ENCODE measurements at places on chromosomes 7 and 10.

DNA sequence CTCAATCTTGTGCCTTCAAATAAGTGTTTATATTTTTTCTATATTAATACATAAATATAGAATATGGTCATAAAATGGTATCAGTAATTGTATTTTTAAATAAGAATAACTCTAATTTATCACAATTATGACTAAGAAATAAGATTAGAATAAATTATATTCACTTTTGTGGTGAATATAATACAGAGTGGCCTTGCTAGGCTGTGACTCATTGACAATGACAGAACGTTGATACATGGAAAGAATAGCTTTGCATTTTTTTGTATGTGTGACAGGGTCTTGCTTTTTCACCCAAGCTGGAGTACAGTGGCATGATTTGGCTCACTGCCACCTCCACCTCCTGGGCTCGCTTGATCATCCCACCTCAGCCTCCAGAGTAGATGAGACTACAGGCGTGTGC, 47.8 kb upstream of the PCLO start:
- no peak for DNase-seq

DNA sequence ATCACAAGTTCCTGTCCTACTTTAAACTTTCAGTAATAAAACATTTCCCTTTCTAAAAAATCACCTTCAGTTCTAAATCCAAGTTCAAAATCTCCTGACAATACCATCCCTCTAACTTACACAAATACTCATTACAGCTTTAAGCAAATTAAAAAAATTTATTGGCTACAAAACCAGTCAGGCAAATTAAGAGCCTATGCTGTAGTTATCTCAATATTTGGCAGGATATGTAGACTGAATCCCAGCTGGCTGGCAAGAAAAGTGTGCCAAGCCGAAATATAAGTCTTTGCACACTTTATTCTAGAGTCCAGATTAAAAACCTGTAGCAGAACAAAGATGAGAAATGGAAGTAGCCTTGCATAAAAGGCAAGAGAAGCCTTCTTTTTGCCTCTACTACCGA, 9.5 kb downstream of the WAPL start:
- no peak for DNase-seq

- DNase-seq: no peak
Measured at GRCh38 chr10:22849077-22849805, 78.6 kb upstream of the ARMC3 start.

DNA sequence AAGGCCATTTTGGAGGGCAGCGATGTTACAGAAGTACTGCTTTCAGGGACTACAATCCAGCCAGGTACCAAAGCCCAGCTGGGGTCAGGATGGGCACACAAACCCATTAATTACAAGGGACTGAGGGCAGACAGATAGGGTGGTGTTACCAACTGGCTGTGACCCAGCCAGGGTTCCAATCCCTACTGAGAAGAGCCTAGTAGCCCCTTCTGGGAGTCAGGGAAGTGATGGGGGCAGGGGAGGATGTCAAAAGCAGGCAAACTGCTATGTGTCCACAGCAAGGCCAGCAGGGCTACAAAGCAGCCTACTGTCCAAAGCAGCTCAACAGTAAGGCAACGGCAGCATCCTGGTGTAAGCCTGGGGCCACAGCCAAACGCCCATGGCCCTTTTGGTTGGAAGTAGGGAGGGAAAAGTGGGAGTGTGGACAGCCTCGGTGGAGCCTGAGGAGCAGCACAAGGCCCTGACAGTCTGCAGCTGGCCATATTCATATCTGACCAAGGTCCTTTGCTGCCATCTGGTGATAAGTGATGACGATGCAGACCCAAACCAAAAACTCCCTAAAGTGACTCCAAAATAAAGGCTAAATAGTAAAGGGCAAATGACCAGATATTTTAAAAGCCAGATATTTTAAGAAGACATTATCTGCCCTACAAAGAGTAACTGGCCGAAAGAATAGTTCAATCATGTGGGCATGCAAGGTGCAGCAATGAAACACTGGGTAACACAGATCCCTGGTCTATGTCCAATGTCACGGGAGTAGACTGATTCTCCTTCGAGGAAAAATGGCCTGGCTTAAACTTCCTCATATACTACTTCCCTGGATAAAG, 56.9 kb downstream of the XPNPEP1 start:
- DNase-seq: no peak

DNA sequence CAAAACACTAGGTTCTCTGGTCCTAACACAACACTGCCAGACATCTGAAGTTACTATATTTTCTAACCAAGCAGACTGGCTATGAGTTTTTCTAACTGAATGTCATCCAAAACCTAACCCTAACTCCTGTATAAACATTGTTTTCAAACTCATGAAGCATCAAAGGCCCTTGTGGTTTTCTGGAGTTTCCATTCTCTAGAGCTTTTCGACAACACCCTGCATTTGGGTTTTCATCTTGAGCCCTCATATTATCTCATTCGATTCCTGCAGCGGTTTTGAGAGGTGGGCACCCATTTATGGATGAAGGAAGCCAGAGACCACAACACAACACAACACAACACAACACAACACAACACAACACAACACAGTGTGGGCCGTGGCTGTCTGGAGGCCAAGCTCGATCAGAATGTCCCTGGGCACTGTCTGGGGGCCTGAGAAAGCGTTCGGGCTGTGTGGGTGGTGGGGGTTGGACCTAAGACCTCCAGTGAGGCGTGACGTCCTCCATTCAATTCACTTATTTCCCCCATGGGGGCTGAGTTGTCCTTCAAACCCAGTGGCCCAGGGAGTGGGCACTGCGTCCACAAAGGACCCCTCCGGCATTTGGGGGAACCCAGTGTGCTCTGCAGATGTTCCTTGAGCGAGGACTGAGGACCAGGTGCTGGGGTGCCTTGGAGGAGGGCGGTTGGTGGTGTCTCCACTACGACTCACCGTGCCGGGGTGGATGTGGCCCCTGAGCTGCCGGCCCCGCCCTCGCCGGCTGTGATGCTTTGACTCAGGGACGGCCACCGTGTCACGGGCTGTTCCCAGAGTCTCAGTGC, 490.4 kb downstream of the DNAJB6 start:
- DNase-seq: no peak

GRCh38 chr10:95426482-95426881, 134.7 kb downstream of the SORBS1 start:
- no peak for DNase-seq

DNA sequence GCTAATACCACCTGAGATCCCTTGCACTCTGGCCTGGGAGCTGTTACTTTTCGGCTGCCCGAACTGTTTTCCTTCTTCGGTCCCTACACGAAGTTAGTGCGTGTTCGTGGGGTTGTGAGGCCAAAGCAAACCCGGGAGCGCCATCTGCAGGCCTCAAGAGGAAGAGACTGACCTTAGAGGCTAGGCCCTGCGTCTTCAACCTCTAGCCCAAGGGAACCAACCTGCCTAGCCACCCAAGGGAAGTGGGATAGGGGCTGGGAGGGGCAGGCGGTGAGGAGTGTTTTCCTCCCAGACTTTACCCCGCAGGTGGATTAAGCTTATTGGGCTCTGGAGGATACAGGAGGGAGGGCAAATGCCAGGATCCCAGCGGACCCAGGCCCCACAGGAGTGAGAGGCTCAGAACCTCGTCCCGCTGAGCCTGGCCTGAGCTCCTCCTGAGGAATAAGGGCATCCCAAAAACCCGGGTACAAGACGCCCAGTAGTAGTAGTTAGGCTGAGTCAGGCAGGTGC, 1.7 kb upstream of the PAX2 start:
- no peak for DNase-seq

GRCh38 chr7:29995652-29996051, 6.1 kb upstream of the SCRN1 start:
- no peak for DNase-seq

DNA sequence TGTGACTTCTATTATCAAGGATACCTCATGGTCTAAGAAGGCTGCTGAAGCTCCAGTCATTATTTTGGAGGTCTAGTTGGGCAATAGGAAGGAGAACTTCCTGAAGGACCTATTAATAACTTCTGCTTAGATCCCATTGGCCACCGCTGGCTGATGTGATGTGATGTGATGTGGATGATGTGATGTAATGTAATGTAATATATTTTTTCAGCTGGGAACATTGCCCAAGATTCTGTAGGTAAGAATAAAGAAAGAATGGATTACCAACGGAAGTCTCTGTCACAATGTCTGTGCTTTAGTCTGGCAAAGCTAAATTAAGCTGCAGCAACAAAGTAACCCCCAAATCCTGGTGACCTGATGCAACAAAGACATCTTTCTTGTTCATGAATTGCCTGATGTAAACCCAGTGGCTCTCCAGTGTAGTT, 233.7 kb downstream of the PTEN start:
- DNase-seq: no peak

DNA sequence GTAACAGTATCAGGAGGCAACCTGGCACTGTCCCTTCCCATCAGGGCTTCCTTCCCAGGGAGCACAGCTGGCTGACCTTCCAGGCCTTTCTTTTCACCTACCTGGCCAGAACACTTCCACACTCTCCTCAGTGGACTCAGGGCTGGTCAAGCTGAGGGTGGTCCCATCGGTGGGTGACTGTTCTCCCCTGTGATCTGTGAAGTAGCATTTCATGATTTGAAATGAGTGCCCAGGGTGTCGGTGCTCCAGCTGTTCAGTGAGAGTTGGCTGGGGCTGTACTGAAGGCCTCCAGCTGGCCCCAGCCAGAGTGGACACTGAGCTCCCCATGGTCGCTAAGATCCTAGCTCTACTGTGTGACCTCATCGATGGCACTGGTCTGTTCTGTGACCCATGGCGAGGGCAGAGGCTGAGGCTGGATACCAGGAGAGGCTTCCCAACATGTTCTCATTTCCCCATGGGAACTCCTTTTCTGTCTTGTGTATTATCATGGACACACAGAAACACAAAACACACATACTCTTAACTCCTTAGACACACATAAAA, at the start of gene FAM170B:
FAM170B (minus strand) TSS at position 316 of the 543 bp plus-strand sequence; CDS start at position 213, 103 bp downstream.
- DNase-seq: no peak

DNA sequence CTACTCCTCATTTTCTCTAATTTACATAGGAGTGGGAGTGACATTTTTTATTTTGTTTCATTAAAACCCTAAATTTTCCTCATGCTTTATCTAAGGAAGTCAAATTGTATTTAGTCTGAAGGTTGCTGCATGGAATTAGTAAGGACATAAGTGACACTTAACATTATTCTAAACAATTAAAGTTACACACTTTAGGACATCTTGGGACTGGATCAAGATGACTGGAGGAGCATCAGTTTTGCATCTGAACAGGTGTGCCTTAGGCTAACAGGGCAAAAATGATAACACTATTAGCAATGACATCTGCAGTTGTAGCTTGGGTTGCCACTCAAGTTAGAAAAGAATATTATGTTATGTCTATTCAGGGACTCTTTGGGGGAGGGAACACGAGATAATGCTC, 199.4 kb downstream of the HDAC9 start:
- no peak for DNase-seq

GRCh38 chr10:104020020-104020419, 53.1 kb downstream of the SLK start:
- DNase-seq: no peak

GRCh38 chr7:46852795-46853194, 729.1 kb downstream of the TNS3 start:
- DNase-seq: no peak

DNA sequence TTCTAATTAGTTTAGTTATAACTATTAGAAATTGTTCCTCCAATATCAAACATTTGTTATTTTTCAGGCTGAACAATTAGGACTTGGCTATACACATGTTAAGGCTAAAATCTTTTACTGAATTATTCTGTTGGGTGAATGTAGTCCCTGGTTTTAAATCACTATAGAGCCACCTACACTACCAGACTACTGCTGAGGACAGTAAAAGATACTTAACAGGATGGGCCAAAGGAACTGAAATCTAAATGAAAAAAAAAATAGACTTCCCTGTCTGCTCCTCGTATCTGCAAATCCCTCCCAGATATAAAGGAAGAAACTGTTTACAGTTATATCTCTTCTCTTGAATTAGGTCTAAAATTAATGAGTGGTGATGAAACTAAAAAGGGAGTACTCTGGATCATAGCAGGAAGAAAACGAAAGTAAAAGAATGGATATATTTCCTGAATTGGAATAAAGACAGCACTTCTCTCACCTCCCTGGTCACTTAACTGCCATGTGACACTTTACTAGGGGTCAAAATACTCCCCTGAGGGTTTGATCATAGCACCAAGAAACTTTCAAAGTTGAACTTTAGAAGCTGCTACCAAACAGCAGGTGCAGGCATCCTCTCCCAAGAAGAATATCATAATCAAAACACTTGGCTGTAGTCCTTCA, 12.7 kb downstream of the FBXW4 start:
- DNase-seq: no peak

DNA sequence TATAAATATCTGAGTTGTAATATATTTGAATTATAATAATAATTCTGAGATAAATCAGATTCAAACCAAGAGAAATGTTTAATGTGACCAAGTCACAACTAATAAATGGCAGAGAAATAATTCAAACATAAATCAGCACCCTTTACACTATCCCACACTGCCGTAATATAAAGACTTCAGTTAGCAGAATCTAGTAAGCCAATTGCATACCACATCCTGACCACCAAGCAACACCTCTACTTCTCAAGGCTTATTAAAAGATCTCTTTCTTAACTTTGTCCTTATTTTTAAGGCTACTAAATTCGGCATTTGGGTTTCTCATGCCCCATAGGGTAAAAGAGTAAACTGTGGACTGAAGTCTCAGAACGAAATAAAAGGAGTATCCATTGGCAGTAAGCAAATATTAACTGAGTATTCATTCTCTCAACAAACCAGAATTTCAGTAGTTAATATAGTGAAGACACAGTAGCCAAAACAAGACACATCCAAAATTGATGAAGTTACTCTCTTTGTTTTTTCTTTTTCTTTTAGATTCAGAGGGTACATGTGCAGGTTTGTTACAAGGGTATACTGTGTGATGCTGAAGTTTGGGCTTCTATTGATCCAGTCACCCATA, 14.8 kb downstream of the ACBD5 start:
- DNase-seq: no peak

DNA sequence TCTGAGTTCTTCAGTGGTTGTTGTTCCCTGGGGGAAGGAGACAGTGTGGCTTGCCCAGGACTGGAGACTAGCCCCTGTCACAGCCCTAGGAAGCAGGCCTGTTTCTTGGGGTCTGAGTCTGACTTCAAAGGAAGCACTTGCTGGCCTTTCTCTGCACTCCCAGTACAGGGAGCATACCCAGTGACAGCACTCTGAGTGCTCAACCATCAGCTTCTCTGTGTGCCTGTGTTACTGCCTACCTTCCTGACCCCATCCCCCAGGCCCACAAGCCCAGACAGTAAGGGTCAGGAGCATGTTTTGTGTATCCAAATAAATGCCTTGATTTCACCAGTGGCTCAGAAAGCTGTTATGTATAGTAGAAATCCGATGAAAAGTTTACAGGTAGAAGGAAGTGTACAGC, 48.9 kb downstream of the OGDH start:
- no peak for DNase-seq

DNA sequence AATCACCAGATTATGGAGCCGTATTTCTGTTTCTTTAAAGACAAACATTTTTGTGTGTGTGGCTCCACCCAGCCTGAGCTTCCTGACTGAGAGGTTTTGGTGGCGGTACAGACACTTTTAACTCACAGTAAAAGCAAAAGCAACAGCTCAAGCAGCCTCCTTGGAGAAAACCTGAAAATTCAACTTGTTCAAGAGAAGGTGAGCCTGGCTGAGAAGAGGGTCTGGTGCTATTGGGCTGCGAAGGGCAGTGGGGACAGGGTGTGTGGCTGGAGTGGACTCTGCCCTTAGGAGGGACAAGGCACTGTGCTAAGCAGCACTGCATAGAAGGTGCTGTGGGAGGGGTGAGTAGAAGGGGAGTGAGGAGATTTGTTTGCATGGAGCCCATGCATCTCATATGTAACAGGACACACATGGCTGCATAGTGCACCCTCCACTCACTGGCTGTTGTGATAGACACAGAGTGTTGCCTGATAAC, at the start of gene GIMAP7:
GIMAP7 (plus strand) TSS at position 125 of the 475 bp plus-strand sequence. CDS start 5,103 bp downstream, outside the sequence.
- DNase-seq: no peak

GRCh38 chr7:8379264-8379663, 54.1 kb upstream of the NXPH1 start:
- peak; percentile 86 for DNase-seq

Data from NCI-H1436 treated with DMSO at 0.1 percent for 48 hours (cell line).